Metanephros (tissue), 2 donors: ENCODE measurements at places on chromosomes 1 and 21. TPM values are rescaled to one million over a fixed set of nuclear protein-coding genes. Genes with fewer than 3 reads are reported as not detected.

Gene HJV
- total RNA-seq = 80.0 TPM

Gene CXADR
- 51.1 TPM for total RNA-seq

Gene FHAD1
- 3.2 TPM for total RNA-seq

Gene BNIPL
- 1.9 TPM for total RNA-seq

Gene RLF
- 33.2 TPM for total RNA-seq

Gene DMBX1
- total RNA-seq = not detected

Gene MOV10
- total RNA-seq = 54.4 TPM

Gene TMEM125
- 9.1 TPM for total RNA-seq

Gene CD1E
- 0.82 TPM for total RNA-seq

Gene SLC5A3
- 58.7 TPM for total RNA-seq

Gene UBL4B
- not detected for total RNA-seq

Gene PRKCZ
- total RNA-seq = 18.8 TPM

Gene CAPN8
- total RNA-seq = 1.6 TPM

Gene C1orf116
- 13.3 TPM for total RNA-seq

Gene MYCL
- 10.7 TPM for total RNA-seq

Gene SAMD13
- 3.0 TPM for total RNA-seq

Gene HFM1
- 9.0 TPM for total RNA-seq

Gene SV2A
- 6.2 TPM for total RNA-seq

Gene GSTM5
- total RNA-seq = 16.5 TPM

Gene GOLT1A
- total RNA-seq = 2.6 TPM

Gene USP1
- total RNA-seq = 33.9 TPM

Gene ACBD3
- 36.1 TPM for total RNA-seq

Gene HAO2
- 30.5 TPM for total RNA-seq

Gene MXRA8
- 142 TPM for total RNA-seq

Gene C1QC
- 40.5 TPM for total RNA-seq

Gene USH2A
- total RNA-seq = 0.53 TPM

Gene SPOCD1
- 0.76 TPM for total RNA-seq

Gene BRDT
- total RNA-seq = not detected

Gene TGFB2
- total RNA-seq = 11.7 TPM

Gene SLC22A15
- total RNA-seq = 8.5 TPM

Gene RHBG
- total RNA-seq = 7.6 TPM

Gene LYPD8
- not detected for total RNA-seq

Gene GBP4
- total RNA-seq = 9.6 TPM

Gene FCGR3A
- 10.7 TPM for total RNA-seq

Gene TMPRSS15
- 0.06 TPM for total RNA-seq

Gene DDR2
- total RNA-seq = 42.5 TPM

Gene ANGPTL1
- total RNA-seq = 7.6 TPM

Gene PGBD5
- total RNA-seq = 5.3 TPM

Gene IL12RB2
- 1.3 TPM for total RNA-seq

Gene S100A5
- 0.82 TPM for total RNA-seq

Gene OR2AK2
- total RNA-seq = not detected

Gene VASH2
- 21.6 TPM for total RNA-seq

Gene KCNA2
- 0.35 TPM for total RNA-seq

Gene FCRL1
- 2.2 TPM for total RNA-seq

Gene OR2L5
- not detected for total RNA-seq

Gene CSF3R
- total RNA-seq = 30.0 TPM

Gene RO60
- total RNA-seq = 184 TPM
